Right lobe of liver (tissue), 6 donors: ENCODE measurements at places on chromosomes 4 and X. TPM values are rescaled to one million over a fixed set of nuclear protein-coding genes. Genes with fewer than 3 reads are reported as not detected.

EGF gene
- not detected for total RNA-seq

SASH3 gene
- total RNA-seq, result 1.7 TPM

DNA sequence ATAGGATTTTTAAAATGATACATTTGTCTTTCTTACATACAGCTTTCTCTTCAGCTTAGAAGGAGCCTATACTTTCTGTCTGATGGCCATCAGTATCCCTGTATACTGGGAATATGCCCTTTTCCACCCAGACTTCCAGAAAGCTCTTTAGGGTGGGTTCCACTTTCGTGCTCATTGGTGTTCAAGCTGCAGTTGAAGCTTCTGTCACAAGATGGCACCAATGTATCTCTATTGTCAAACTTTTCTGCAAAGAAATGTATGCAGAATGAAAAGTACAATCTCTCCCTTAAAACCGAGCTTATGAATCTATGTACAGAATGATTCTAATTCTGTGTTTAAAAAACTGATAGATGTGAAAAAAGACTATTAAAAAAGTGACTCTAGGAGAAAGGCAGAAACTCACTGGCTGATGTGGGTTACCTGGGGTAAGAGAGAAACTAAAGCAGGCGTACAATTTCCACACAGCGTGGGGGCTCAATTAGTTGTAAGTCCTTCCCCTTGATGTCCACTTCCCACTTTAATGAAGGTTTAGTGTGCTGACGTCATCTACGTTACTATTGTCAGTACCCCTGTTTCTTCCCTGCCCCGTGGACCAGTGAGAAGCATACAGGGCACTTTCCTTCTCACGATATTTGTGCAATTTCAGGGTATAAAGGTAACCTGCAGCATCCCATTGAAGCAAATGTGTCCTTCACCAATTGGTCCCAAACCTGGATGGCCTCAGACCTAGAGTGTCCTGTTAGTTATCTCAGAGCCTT is 57.3 kb upstream of the TCEAL2 start:
- no peak for DNase-seq

GRCh38 chr4:116183241-116183640 is 902.1 kb downstream of the TRAM1L1 start:
- DNase-seq, result no peak

- no peak for DNase-seq
Measured at GRCh38 chr4:87274803-87275202, 47.9 kb downstream of the HSD17B13 start.
